GM19239 (cell line): ENCODE measurements at places on chromosomes 16 and 17.
A peak's percentile ranks its signal among the peaks of the same experiment; 100 is the strongest.

DNA sequence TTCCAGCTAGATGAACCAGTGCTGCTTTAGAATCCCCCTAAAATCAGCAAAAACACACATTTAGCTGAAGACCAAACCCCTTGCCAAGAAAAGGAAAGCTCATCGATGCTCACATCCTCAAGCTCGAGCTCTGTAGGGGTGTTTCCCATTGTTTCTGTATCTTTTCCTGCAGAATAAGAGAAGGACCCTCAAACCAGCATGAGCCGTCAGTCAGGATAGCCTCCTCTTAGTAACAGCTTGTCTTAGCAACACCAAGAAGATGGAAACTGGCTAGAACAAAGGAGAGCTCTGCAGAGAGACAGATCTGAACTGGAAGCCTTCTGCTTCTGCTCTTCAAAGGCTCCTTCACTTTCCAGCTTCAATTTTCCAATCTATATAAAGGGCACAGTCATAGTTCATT, 32.0 kb downstream of the VAT1L start:
- DNase-seq = no peak

GRCh38 chr16:87543436-87544191, 50.8 kb upstream of the ZCCHC14 start:
- DNase-seq = no peak

DNA sequence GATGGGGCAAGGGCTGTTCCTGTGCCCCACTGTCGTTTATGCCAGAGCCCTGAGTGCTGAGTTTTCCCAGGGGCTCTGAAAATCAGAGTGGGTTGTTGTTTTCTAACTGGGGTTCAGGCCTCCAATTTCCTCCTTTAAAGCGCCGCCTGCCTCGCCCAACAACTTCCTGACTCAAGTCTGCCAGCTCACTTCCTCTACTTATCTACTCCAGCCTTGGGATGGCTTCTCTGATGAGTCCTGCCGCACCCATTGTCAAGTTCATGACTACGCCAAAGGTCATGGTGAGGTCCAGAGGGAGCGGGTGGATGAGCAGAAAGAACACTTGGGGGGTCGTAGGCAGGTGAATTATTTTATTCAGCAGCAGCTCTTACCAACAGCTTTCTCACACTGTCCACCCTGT, 104.7 kb downstream of the UTP18 start:
- DNase-seq = no peak

- DNase-seq = no peak
These were observed 20.2 kb upstream of the TVP23A start for GRCh38 chr16:10838621-10839278.

GRCh38 chr16:9340526-9341256, 249.2 kb downstream of the HAPSTR1 start:
- no peak for DNase-seq

GRCh38 chr17:8726941-8727555, 17.6 kb downstream of the CCDC42 start:
- DNase-seq = no peak

- no peak for DNase-seq
These were observed 7.9 kb upstream of the PLEKHG4 start for GRCh38 chr16:67271446-67271845.

DNA sequence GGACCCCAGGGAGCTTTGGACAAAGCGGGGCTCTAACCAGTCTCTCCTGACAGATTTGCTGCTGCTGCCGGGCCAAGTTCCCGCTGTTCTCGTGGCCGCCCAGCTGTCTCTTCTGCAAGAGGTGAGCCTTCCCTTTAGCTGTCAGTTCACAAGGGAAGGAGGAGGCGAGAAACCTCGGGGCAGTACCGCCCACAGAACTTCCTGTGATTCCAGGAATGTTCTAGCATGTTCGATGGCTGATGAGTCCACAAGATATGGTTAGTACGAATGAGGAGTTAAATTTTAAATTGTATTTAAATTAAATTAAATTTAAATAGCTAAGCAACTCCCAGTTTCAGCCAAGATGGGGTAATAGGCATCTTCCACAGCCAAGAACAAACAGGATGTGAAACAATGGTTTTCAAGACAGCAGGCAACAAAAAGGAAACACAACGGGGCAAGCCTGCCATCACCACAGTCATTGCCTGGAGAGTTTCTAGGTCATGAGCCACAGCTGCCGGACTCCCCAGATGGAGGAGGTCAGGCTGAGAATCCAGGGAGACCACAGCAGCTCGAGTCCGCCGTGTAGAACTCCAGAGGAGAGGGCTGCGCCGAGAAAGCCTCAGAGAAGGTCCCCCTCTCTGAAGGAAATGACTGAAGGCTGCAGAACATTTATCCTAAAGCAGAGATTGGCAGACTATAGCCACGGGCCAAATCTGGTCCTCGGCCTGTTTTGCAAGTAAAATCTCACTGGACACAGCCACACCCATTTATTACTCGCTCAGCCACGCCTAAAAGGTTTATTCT, 9.5 kb upstream of the TCF25 start:
- peak; percentile 68 for DNase-seq

- no peak for DNase-seq
These were observed 77.8 kb downstream of the ADCY9 start for GRCh38 chr16:4038448-4038847.

- DNase-seq = peak; percentile 9
These were observed 378.9 kb downstream of the WWOX start for GRCh38 chr16:78478267-78478861.

DNA sequence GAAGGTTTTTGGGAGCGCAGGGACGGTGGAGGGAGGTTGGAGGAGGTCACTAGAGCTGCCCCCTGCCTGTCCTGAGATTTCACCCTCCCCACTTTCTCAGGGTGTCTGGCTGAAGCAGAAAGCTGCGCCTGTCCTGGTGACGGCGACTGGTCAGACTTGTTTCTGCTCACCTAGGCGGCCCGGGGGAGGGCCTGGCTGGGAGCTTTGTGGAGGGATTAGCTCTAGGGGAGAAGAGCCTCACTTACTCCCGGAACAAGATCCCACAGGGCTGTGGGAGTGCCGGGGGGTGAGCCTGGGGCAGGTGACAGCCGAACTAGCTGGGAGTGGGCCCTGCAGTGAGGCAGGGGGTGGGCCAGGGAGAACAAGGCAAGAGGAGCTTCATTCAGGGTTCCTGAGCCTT, 11.5 kb downstream of the NHERF1 start:
- DNase-seq = no peak

DNA sequence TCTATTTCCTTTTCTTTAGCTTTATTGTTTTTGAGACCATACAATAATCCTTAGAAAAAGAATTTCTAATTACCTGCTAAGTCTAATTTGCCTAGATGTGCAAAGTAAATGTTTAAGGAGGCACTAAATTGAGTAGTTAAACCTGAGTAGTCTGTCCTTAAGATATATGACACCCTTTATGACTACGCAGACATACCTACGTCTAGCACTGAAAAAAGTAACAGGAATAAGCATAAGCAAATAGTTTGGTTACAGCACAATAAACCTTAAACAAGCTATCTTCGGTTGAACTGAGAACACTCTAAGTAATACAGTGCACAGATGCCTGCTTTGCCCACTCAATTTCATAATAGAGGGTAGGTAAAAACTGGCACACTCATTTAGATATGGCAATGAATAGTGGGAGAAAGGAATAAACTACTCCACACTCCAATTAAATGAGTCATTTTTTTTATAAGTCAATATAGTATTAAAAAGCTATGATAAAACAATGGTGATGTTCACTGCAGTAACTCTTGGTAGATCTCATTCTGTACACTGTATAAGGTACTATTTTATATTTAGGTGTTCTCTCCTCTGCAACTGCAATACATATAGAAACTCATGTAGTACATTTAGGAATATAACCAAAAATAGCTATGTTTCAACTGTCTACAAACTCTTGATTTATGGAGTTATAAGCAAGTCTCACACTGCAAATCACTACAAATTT, 19.7 kb upstream of the INTS2 start:
- DNase-seq = no peak

- peak; percentile 57 for DNase-seq
These were observed 5.5 kb downstream of the IGSF6 start for GRCh38 chr16:21646721-21647561.

DNA sequence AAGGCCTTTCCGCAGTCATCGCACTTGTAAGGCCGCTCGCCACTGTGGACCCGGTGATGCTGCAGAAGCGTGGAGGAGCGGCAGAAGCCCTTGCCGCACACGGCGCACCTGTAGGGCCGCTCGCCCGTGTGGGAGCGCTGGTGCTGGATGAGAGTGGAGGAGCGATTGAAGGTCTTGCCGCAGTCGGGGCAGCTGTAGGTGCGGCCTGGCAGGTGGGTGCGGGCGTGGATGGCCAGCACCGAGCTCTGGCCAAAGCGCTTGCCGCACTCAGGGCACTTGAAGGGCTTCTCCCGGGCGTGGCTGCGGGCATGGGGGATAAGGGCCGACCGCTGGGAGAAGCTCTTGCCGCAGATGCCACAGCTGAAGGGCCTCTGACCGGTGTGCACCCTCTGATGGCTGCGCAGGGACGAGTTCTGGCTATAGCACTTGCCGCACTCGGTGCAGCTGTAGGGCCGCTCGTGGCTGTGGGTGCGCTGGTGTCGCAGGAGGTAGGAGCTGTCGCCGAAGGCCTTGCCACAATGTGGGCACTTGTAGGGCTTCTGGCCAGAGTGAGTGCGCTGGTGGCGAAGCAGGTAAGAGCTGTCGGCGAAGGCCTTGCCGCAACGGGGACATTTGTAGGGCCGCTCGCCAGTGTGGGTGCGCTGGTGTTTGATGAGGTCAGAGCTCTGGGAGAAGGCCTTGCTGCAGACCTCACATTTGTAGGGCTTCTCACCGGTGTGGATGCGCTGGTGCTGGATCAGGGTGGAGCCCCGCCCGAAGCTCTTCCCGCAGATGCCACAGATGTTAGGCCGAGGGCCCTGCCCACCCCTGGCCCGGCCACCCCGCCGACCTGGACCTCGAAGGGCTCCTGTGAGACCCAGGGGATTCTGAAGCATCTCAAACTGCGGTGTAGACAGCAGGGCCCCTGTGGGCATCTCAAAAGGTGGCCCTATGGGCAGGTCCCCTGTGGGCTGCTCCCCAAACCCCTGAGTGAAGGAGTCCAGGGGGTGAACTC, 1.5 kb downstream of the ZNF768 start:
- no peak for DNase-seq

DNA sequence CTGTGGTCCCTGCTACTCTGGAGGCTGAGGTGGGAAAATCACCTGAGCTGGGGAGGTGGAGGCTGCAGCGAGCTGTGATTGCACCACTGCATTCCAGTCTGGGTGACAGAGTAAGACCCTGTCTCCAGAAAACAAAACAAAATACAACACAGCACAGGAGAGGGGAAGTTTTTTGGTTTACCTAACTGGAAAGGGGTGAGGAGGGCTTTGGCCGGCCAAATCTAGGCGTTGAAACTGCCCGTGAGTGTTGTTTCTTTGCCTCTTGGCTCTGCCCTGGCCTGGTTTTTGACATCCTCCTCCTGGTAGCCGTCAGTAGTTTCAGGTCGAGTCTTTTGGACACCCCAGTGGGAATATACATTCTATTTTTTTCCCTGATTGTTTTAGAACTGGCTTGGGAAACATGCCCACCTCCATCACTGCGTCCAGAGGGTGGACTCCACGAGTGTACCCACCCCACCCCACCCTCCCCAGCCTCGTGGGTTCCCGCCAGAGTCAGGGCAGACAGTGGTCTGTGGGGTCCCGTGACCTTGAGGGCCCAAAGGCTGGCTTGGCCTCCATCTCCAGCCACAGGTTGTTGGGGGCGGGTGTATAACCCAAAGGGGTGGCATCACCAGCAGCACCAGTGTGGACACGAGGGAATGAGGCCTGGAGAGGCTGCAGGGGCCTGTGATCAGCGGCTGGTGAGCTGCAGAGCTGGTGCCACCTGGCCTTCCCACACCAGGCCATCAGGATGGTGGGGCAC, 42.7 kb downstream of the NT5M start:
- no peak for DNase-seq

- DNase-seq = no peak
These were observed 709 bp downstream of the GPR179 start for GRCh38 chr17:38342886-38343607.

DNA sequence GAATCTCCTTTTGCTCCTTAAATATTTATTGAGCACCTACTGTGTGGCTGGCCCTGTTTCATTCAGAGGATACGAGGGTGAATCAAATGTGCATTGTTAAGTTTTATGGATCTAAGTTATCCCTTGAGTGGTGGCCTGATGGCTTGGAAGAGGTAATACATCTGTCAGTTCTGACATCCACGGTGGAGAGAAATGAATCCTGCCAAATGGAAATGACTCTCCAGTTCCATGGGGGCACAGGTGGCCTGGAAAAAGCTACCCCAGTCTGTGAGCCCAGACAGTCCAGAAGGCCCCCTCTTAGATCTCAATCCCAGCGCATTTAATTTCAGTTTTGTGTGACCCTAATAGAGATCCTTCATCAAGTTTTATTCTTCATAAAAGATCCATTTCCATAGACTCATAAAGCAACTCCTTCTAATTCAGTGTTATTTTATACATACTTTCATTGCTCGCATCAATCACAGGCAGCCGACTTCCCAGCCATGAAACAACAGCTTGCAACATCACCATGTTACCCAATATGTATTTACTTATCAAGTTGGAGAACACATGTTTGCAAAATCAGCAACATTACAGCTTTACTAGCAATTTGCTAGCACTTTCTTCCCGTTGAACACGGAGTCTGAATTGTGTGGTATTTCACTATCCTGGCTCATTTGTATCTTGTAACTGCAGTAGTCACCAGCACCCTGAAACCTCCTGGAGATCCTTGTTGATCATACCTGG, 334.8 kb upstream of the HSBP1 start:
- no peak for DNase-seq

GRCh38 chr16:69365901-69366300, 14.3 kb upstream of the TMED6 start:
- DNase-seq = no peak

- DNase-seq = no peak
These were observed 696 bp upstream of the PSMC5 start for GRCh38 chr17:63826468-63827001.

GRCh38 chr16:28304214-28304613, 11.9 kb downstream of the SBK1 start:
- no peak for DNase-seq

DNA sequence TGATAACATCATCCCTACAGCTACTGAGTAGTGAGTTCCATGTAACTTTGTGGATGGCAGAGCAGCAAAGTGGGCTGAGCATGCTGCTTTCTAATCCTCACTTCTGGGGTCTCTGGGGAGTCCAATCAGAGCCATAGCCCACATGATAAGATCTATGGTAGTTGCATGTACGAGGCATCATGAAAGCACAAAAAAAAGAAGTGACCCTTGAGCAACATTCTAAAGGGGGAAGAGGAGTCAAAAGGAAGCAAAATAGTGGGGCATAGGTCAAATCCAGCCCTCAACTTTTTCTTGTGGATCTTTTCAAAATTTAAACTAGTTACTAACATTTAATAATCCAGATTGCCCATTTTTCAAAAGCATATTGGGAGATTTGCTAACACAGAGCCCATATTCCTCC, 208.5 kb upstream of the TOX3 start:
- DNase-seq = no peak

DNA sequence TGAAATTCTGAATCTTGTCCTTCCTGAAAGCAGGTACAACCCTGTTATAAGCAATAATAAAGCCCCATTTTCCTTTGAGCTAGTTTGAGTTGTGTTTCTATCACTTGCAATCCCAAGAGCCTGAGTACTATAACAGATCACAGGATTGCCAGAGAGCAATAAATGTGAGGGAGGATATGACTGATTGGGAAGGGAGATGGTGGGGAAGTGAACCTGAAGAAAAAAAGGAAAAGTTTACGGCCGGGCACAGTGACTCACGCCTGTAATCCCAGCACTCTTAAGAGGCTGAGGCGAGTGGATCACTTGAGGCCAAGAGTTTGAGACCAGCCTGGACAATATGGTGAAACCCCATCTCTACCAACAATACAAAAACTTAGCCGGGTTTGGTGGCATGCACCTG, 80.4 kb downstream of the COX10 start:
- no peak for DNase-seq

- no peak for DNase-seq
These were observed 42.2 kb downstream of the CCDC57 start for GRCh38 chr17:82170412-82170961.

GRCh38 chr17:46975287-46975686, 3.8 kb downstream of the RPRML start:
- DNase-seq = no peak
